ENCODE measurements at places on chromosomes 7 and 10. TPM values are rescaled to one million over a fixed set of nuclear protein-coding genes. Genes with fewer than 3 reads are reported as not detected.

The CYP3A7 gene
- not detected for total RNA-seq

The DDC gene
- total RNA-seq, result 1.2 TPM

The CALHM3 gene
- not detected for total RNA-seq

The LRRC4 gene
- total RNA-seq, result 23.3 TPM

The PRRT4 gene
- total RNA-seq, result 0.69 TPM

The HOXA7 gene
- not detected for total RNA-seq

The GRB10 gene
- total RNA-seq, result 60.2 TPM

The KLLN gene
- total RNA-seq, result 0.43 TPM

DNA sequence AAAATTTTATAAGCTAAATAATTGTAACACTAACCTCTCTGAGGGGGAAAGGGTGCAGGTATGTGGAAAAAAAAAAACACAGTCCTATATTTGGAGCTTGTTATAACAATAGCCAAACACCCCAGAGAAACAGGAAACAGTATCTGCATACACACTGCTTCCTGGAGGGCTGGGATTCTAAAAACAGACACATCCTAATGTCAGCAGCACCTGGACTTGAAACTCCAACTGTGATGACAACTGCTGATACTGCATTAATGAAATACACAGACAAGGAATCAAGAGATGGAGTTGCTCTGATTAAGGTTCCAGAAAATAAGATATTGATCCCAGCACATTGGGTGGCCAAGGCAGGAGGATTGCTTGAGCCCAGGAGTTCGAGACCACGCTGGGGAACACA, 9.3 kb downstream of the DAGLB start:
- H3K4me3 ChIP-seq, result no peak overlapping the region
- H3K36me3 ChIP-seq, result peaks cover 24% of the 10 kb centered on the region
- H3K4me1 ChIP-seq, result peaks cover 74% of the 10 kb centered on the region

- no peaks in the 10 kb centered on the region for H3K27me3 ChIP-seq
- no peak for DNase-seq
- no peaks in the 10 kb centered on the region for H3K4me1 ChIP-seq
- no peak overlapping the region for H3K4me3 ChIP-seq
- no peaks in the 10 kb centered on the region for H3K36me3 ChIP-seq
These were observed 52.1 kb upstream of the NME8 start for GRCh38 chr7:37796138-37796775.

- H3K4me1 ChIP-seq, result peaks cover 19% of the 10 kb centered on the region
- no peaks in the 10 kb centered on the region for H3K36me3 ChIP-seq
- H3K27ac ChIP-seq, result no peak overlapping the region
These were observed 101.8 kb downstream of the SAMD9 start for GRCh38 chr7:93015779-93016481.

DNA sequence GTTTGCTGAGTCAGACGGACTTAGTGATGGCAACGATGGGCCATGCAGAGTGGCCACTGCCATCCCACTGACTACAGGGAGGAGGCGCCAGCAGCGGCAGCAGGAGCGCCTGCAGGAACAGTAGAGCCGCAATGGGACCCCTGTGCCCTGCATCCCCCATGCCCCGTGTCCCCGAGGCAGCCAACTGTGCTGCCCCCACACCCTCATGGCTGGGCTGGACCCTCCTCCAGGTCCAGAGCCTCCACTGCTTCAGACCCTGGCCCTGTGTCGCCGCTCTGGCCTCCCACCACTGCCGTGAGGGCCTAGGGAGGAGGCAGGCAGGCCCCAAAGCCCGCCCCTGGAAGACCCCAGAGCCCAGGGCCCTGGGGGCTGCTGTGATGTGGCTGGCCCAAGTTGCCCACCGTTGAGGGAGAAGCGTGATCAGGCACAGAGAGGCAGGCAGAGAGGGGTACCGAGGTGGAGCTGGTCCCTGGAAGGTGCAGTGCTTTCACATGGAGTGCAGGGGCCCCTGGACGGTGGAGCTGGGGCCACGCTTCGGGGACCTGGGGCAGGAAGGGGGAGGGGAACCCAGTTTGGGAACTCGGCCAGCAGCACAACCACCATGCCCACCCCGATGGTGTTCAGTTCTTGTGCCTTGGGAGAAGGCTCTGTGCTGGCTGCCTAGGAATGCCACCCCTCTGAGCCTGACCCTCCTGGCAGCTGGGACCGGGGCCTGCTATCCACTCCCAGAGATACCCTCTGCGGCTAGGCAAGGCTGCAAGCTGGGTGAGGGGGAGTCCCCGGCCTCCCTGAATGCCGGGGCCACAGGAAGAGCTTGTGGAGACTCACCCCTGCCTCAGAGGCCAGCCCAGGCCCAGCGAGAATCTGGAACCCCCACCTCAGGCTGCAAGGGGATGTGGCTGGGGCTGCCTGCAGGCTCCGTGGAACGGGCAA, 32.6 kb downstream of the DKK1 start:
- H3K4me1 ChIP-seq, result no peaks in the 10 kb centered on the region
- no peak overlapping the region for H3K27ac ChIP-seq
- no peaks in the 10 kb centered on the region for H3K27me3 ChIP-seq
- no peaks in the 10 kb centered on the region for H3K36me3 ChIP-seq
- no peak for DNase-seq
- H3K4me3 ChIP-seq, result no peak overlapping the region

DNA sequence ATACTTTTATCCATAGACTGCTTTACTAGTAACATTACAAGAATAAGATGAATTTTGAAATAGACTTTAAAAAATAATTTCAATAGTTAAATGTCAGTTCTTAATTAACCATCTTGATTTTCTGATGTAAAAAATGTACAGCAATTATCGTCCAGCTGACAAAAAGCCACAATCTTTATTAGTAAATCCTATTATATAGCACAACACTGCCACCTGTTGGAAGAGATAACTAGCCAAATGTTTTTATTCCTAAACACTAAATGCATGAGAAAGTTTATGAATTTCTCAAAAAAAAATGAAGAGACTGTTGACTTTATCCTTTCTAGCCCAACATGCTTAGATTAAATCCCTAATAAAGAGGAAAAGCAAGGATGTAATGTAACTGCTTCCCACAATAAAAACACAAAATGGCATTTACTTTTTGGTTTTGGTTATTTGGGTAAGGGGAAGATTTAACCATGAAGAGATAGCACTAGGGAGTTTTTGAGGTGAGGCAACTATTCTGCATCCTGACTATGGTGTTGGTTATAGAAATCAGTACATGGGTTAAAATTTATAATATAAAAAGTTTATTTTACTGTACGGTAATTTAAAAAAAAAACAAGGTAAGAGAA, 8.0 kb downstream of the COA1 start:
- no peaks in the 10 kb centered on the region for H3K4me1 ChIP-seq
- no peak overlapping the region for H3K27ac ChIP-seq
- H3K27me3 ChIP-seq, result no peaks in the 10 kb centered on the region
- no peaks in the 10 kb centered on the region for H3K36me3 ChIP-seq
- H3K4me3 ChIP-seq, result no peak overlapping the region

- no peaks in the 10 kb centered on the region for H3K27me3 ChIP-seq
- H3K27ac ChIP-seq, result peak overlapping the region; percentile 88
- H3K4me1 ChIP-seq, result peaks cover 15% of the 10 kb centered on the region
These were observed 519 bp downstream of the PITRM1 start for GRCh38 chr10:3172081-3172445.

- no peaks in the 10 kb centered on the region for H3K36me3 ChIP-seq
- H3K4me3 ChIP-seq, result no peak overlapping the region
- H3K27ac ChIP-seq, result no peak overlapping the region
These were observed 510.1 kb downstream of the ARL4A start for GRCh38 chr7:13197501-13197900.

GRCh38 chr7:57216340-57216739, 84.1 kb upstream of the ZNF479 start:
- DNase-seq, result no peak
- no peaks in the 10 kb centered on the region for H3K27me3 ChIP-seq
- no peaks in the 10 kb centered on the region for H3K4me1 ChIP-seq
- no peak overlapping the region for H3K4me3 ChIP-seq
